AG09309 (cell line): ENCODE measurements at places on chromosomes 3 and 15.
A peak's percentile ranks its signal among the peaks of the same experiment; 100 is the strongest.

GRCh38 chr3:35639254-35640186 lies at the start of gene ARPP21:
Gene ARPP21 (plus strand): TSS chr3:35639525. CDS start chr3:35681752, 42,227 bp downstream.
- no peak for DNase-seq

DNA sequence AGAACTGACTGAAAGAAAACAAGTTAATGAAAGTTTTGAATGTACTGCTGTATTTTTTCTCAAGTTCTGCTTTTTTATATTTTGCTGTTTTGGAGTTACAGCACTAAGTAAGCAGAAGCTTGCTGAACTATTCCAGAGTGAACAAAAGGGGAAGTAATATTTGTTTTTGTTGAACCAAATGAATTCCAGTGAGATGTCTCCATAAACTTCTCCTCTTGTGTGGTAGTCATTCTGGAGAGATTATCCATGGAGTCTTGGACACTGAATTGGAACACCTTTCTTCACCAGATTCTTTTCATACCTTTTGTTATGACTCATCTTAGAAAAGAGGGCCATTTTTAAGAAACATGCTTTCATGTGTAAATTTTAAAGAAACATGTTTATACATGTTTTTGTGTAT lies 8.8 kb downstream of the ANKUB1 start:
- peak; percentile 24 for DNase-seq

GRCh38 chr3:158768361-158768787 lies 33.5 kb upstream of the MFSD1 start:
- DNase-seq, result no peak

DNA sequence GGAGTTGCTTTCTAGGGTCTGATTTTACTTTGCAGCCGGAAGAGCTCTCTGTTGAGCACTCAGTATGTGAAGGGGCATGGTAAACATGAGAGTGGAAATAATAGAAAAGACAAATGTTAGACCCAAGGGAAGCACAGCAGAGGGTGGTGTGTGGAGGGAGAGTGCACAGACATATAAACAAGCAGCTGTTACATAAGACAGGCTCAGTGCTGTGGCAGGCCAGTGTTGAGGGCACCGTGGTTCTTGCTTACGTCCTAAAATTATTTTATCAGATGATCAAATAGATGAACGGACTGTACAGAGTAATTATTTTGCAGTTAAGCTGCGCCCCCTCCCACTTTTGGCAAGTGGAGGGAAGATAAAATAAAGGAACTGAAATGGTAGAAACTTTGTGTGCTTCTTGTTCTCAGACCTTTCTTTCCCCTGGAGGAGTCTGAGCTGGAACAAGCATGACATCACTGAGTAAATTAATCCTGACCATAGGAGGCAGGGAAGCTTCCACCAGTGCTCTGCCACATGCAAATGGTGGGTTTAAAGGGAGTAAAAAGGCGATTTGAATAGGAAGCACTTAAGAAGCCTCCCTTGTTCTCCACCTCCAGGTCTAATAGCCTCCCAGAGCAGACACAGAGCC lies 205.6 kb downstream of the IL20RB start:
- DNase-seq, result no peak

- DNase-seq, result no peak
Observed at GRCh38 chr3:35523074-35523473, 116.3 kb upstream of the ARPP21 start.

DNA sequence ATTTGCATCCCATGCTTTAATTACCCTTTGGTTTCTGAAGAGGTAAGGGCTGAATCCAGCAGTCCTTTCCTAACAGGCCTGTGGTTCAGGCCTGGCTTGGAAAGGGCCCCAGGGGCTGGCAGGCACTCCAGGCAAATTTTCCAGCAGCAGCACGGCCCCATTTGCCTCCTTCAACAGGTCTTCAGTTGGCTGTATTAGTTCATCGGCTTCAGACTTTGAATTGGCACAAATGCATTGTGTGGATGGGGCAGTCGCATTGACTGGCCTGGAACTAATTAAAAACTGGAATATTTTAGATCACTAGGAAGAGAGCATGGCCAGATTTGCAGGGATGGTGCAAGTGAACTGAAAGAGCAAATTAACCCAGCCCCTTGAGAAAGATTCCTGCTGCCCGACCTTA lies 207.8 kb upstream of the MCTP2 start:
- DNase-seq, result no peak

- peak; percentile 44 for DNase-seq
Observed at GRCh38 chr15:89533861-89534544, 37.6 kb upstream of the RHCG start.
